ENCODE measurements at places on chromosomes 5 and 9.

DNA sequence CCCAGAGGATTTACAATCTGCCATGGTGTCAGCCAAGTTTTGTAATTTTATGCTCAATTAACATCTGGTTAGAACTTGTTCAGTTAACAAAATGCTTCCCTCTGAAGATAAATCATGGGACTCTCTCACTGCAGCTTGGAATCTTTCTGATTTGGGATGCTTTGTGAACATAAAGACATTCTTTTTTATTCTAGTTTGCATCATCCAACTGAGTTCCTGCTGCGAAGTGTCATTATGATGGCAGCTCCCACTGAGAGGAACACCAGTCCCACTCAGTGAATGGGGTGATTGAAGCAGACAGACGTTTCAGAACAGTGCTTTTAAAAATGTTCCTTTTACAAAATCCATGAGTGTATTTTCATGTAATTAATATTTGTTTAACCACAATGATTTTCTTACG lies 863.8 kb downstream of the TLE4 start:
- DNase-seq, result no peak

GRCh38 chr5:169944922-169945680 lies 35.2 kb downstream of the INSYN2B start:
- no peak for DNase-seq

- no peak for DNase-seq
These were observed 13.7 kb downstream of the MRPL36 start for GRCh38 chr5:1785984-1786383.

DNA sequence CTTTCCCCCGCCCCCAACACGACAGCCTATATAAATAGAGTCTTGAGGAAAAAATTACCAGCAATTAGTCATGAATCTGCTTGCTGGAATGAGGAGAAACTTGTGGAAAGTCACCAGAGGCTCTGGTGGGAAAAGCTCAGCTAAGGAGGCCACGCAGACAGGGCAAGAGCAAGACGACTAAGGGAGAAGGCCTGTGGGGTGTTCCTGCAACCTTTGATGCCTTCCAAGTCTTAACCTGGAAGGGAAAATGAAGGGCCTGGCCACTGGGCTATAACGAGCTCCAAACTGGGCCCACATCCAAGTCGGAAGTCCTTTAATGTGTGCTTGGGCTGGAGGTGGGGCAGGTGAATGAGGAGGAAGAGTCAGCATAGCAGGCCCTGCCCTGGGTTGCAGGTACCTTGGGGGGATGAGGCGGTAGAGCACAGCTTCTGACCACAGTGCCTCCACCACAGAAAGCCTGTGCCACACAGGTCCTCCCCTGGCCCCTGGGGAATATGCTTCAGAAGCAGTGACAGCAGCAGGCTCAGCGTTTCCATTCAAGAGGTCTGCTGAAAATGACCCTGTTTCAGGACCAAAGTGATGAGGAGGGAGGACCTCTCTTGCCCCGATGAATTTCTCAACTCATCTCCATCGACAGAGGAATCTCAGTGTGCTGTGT lies 92.8 kb upstream of the LRRTM2 start:
- DNase-seq, result no peak

- no peak for DNase-seq
These were observed 36.0 kb upstream of the SVEP1 start for GRCh38 chr9:110615498-110615897.

DNA sequence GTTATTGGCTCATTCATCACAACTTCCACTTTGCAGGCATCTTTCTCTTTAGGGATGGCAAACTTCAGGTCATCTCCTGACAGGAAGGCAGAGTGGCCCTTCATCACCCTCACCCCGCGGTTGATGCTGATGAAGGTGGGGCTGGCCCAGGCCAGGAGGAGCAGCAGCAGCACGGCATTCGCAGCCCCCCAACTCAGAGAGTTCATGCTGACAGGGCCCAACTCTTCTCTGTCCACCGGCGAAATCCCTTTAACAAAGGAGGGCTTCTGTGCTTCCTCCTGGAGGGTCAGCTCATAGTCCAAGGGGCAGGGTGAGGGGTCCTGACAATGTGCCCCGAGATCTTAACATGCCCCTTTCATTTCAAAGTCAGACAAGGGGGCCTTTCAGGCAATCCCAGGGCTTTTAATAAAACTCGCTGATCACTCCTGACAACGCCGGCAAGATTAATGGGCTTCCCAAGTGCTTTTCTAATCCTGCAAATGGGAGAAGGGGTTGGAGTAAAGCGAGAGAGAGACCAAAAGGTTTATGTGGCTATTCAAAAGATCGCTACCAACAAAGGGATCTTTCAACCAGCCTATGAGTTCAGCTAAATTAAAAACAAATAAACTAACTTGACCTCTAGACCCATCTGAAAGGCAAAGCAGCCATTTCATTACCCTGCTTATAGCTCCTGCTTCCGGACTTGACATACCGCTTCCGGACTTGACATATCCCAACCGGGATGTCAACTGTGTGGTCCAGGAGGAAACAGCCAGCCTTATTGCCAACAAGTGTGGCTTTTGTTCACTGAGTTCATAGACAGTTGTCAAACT lies 41.2 kb downstream of the FREM1 start:
- DNase-seq, result no peak

Measured in NCI-H1417 treated with DMSO at 0.1 percent for 48 hours (cell line).